ENCODE measurements at places on chromosomes 2 and 18.

- DNase-seq = no peak
Measured at GRCh38 chr18:7516266-7517117, 50.6 kb upstream of the PTPRM start.

DNA sequence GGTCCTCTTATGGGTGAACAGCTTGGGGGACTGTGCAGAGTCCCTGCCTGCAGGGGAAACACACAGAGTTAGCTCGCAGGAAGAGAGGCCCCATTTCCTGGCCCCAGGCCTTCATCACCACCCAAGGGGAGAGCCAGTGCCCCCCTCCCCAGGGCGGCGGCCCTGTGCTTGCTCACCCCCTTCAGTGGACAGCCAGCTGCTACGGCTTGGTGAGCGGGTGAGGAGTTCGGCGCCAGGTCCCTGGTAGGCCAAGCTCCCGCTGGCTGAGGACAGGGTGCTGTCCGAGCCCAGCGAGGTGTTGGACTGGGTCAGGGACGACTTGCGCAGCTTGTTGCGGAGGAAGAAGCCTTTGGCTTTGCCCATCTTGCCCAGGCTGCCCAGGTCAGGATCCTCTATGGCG lies 17.2 kb upstream of the SFXN5 start:
- no peak for DNase-seq

DNA sequence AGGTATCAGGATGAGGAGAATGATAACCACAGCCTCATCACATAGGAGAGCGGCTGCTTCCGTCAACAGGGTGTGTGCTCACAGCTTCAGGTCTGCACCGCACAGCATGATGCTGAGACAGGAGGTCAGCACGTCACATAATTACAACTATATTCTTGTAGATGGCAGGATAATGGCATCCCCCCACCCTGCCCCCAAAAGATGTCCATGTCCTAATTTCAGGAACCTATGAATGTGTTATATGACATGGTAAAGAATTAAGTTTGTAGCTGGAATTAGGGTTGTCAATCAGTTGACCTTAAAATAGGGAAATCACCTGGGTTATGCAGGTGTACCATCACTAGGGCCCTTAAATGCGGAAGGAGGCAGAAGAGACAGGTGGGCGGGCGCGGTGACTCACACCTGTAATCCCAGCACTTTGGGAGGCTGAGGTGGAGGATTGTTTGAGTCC lies 73.9 kb downstream of the ARL4C start:
- no peak for DNase-seq

DNA sequence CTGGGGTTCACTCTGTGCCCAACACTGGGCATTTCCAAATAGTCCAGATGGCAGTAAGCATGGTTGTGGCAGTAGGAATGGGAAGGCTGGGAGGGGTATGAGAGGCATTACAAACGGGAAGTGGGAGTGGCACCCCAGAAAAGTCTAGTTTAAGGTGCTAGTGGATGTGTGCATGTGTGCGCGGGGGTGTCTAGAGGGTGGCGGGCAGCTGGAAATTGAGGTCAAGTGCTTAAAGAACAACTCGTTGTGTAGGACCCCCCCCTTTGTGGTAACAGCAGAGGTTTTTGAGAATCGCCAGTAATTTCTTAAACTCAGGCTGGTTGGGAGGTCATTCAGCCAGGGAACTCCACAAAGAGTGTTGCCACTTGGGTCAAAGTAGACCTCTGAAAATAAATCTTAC lies 69.9 kb downstream of the RHBDD1 start:
- DNase-seq = no peak

- DNase-seq = no peak
Measured at GRCh38 chr18:12258719-12259705, 4.9 kb downstream of the CIDEA start.

- no peak for DNase-seq
Measured at GRCh38 chr2:232714969-232715368, 17.8 kb downstream of the GIGYF2 start.

DNA sequence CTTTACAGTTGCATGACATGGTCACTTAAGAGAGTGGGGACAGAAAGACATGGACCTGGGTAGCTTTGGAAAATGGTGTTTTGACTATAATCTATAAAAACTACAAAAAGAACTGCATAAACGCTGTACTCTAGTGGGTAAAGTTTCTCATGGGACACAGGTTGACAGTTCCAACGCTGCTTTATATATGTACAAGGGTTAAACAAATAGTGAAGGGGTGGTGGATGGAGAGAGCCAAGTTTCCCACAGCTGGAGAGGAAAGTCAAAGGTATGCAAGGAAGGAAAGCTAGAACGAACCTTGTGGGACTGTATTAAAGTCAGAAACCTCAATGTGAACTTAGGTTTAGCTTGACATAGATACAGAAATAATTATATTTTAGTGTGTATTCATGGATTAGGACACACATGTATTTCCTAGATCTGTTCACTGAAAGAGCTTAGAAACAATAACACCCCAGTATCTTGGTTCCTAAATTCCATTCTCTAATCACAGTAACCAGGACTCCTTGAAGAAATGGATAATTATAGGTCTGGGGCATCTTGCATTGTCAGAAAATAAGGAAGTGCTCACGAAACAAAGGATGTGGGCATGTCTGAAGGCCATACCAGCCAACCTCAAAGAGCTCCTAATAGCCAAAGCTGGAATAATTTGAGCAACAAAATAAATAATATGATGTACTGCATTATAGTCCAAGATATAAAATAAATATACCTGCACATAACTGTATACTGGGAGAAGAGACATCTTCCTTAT lies 28.8 kb downstream of the TANC1 start:
- no peak for DNase-seq

- no peak for DNase-seq
Measured at GRCh38 chr2:101012054-101012705, 10.1 kb downstream of the RPL31 start.

DNA sequence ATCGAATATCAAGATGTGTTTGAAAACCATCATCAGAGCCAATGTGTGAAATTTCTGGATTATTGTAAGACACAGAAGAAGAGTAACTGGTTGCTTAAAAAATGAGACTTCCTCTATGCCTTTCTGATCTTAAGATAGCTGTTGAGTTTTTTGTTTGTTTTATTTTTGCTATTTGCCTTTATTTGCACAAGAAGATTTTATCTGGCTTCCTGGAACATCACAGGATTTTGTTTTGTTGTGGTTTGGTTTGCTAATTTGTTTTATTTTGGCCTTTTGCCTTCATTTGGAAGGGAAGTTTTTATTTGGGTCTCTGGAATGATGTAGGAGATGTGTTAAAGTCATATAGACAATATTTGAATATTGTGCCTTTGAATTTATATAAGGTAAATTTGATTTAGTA lies 3.9 kb upstream of the CYTIP start:
- DNase-seq = no peak

DNA sequence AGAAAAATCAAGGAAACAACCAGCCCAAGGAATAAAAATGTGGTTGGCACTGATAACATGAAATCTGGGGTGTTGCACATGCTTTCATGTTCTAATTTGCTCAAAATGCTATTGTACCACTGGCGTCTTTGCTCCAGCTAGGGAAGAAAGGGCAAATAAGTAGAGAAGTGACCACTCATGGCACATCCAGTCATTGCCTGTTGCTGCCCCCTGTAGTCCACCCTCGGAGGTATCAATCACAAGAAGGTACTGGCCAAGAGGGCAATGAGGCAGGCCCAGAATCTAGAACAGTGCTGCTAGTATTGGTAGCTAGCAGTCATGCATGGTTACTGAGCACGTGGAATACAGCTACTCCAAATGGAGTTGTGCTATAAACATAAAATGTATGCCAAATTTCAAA lies 213.4 kb downstream of the CDCA7 start:
- DNase-seq = peak; percentile 27

DNA sequence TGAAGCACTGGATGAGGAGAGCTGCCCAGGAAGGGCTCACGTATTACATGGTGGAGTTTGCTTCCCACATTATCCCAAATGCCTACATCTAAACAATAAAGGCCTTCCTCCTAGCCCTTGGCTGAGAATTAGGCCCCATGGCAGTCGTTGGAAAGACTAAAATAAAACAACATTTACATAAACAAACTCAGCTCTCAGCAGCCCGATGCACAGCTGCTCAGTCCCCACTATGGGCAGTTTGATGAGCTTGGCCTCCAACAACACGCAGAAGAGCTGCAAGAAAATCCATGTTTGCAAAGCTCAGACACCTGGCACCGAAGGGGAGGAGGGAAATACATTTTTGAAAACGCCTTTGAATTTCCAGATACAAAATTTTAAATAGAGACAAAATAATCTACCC lies 352.4 kb downstream of the EIPR1 start:
- no peak for DNase-seq

DNA sequence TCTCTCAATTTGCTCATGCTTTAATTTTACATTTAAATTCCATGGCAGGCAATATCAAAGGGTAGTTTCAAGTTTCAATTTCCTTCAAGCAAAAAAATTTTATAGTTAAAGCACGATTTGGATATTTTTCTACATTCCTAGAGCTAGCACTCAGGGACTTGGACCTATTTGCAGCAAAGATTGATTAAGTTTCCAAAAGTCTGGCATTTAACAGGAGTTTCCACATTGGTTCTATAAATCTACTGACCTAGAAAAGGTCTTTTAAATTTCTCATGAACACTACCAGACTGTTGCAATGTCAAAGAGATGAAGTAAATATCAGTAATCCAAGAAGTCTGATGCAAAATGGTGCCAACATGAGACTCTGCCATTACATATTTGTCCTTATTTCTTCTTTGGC lies 253.7 kb upstream of the LINC00305 start:
- DNase-seq = no peak

DNA sequence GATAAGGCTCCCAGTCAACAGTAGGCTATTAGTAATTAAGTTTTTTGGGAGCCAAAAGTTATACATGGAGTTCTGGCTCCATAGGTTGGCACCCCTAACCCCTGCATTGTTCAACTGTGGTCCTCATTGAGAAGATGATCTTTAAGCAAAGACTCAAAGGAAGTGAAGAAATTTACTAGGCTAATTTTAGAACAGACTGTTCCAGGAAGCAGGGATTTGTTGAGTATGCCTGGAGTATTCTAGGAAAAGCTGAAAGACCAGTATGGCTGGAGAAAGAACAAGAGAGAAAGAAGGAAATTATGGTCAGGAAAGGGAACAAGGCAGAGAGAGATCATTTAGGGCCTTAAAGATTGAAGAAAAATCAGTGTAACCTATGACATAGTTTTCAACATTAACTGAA lies 125.1 kb downstream of the PMAIP1 start:
- no peak for DNase-seq

DNA sequence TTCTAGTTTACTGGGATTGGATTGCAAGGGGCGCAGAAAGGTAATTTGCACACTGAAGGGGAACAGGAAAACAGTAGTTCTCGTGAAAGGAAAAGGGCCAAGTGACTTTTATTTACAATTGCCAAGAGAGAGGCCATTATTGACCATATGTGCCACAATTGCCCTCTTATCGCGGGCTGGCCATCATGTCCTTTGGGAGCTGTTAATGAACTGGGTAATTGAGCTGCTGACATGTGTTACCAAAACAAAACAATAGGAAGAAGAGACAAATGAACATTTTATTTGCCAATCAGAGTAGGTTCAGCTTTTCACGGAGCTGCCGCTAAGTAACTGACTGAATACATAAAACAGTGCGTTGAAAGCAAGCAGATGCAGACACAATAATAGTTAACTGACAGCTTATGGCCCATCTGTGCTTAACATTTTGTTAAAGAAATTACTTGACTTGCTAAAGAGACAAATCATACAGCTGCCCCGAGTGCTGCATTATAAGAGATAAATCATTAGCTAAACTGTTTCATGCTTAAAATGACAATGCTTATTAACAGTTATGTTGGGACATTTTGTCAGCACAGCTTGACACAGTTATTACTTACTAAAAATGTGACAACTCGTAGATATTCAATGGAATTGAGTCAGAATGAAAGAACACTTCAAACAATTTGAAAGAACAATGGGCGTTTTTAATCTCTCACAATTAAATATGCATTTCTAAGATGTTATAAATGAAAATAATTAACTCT lies 57.5 kb downstream of the PAX3 start:
- peak; percentile 87 for DNase-seq

DNA sequence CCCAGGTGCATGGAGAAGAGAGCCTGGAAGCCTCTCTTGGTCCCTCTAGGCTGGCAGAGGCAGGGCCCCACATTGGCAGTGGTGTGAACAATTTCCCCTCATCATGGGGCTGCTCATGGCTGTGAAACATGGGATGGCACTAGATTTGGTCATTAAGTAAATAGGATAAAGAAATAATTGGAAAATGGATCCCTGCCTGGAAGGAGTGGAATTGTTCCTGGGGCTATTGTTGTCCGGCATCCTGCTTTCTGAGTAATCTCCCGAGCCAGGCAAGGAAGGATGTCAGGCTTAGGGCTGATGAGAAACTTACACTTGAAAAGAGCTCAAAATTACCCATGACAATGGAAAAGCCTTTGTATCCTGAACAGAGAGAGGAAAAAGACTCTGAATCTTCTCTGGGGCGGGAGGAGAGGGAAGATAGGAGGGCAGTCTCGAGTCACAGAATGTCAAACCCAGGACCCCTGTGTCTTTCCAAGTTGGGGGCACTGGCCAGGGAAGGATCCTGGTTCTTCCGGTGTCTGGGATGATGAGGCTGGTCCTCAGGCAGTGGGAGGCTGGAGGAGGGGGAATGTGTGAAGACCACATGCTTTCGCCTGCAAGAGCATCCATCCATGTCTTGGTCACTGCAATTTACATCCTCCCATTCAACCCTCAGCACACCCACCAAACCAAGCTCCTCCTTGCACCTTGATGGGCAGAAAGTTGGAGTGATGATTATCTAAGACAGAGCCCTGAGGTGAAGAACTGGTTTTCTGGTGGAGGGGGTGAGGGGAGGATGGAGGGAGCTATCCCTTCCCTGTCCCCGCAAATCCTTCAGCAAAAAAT lies 27.1 kb upstream of the STEAP3 start:
- no peak for DNase-seq

DNA sequence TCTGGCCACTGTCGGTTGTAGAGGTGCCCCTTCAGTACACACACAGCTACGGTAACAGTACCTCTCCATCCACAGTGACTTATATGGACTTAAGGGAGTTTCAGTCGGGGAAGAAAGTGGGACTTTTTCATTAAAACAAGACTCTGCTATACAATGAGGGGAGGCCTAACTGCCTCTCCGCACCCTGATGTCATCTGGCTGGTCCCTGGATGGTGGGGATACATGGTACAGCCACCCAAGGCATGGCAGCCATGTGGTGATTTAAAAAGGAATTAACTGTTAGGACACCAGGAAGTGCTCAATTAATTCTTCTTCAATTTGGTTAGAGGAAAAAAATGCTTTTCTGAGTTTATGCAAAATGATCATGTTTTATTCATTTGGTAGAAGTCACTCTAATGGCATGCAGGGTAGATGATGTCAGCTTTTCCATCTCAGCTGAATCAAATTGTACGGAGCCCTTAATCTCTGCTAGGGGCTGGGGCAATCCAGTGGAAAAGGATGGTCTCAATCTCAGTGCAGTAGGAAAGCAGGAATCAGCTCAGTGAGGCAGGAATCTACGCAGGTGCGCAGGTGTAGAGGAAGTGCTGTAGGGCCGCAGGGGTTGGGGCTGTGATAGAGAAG lies 243.9 kb downstream of the PRKCE start:
- no peak for DNase-seq

DNA sequence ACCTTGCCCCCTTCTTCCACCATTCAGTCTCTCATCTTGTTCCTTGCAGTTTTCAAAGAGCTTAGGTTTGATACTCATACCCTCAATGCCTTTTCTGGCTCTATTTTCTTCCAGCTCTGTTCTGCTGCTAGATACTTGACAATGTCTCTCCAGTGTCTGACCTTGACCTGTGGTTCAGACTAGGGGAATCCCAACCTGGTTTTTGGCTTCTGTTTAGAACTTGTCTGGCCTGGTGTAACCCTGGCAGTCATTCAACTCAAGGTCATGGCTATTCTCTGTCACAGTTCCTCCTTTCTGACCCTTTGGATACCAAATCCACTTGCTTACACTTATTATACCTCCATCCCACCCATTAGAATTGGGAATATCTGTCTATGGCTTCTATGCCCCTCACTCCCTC lies 31.8 kb upstream of the IMP4 start:
- no peak for DNase-seq

Data from NCI-H1105 treated with DMSO at 0.1 percent for 48 hours (cell line).